ENCODE measurements at places on chromosomes 7 and 10.

DNA sequence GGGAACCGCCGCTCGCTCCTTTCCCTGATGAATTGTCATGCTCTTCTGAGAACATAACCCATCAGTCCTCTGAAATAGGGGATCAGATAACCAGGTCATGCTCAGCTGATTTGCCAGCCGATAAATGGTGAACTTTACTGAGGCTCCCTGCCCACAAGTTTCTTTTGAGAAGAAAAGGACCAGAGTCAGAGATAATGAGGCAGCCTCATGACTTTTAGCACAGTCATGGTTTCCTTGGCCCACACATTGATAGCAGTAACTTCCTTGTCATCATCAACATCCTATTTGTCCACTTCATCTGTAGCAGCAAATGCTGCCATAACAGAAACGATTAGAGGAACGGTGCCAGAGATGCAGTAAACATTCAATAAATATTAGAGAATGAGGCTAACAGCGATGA, 509.0 kb downstream of the GATA3 start:
- no peak for ATAC-seq

DNA sequence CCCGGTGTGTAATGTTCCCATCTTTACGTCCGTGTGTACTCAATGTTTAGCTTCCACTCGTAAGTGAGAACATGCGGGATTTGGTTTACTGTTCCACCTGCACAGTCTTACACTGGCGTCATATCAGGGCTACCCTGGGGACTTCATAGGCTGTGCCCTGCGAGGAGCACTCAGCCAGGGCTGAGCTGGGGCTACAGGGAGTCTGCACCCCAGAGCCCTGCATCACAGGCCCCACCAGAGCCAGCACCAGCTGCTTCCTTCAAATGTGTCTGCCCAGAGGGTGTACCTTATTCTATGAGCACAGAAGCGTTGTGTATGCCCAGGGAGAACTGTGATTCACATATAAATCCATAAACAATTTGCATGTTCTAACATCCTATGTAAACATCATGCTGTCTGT, 277.1 kb downstream of the TCERG1L start:
- ATAC-seq, result no peak

GRCh38 chr10:97243836-97244235, 48.6 kb downstream of the ARHGAP19 start:
- ATAC-seq, result no peak

- ATAC-seq, result no peak
Observed at GRCh38 chr10:48247680-48248079, 26.8 kb downstream of the FRMPD2 start.

- ATAC-seq, result no peak
Observed at GRCh38 chr10:74121368-74121767, 29.3 kb downstream of the AP3M1 start.
